ENCODE measurements at places on chromosomes 11 and 22.
A peak's percentile ranks its signal among the peaks of the same experiment; 100 is the strongest.

DNA sequence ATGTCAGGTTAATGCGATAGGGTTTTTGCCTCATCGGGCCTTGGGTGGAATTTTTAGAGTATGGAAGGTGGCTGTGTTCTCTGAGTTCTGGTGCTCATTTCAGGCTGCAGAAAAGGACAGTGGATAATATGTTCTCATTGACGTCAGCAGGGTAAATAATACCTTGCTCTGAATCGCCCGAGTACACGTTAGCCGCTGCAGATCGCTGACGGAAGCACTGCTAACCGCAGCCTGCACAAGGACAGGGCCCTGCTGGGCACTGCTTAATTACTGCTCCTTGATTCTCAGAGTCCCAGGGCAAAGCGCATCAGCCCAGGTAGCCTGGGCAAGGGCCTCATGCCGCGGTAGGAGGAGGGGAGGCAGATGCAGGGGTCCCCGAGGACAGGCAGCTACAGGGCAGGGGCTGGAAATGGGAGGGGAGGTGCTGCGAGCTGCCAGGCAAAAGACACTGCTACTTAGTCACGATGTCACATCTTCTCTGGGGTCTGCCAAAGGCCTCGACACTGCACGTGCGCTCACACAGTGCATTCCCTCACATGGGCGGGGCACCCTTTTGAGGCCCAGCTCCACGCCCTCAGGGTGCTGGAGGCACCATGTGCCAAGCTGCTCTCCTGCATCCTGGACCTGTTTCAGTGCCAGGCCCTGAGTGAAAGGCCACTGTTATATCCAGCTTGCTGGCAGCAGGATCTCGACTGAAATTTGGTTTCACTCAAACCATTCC lies 35.2 kb downstream of the PPP2R1B start:
- peak; percentile 62 for DNase-seq

DNA sequence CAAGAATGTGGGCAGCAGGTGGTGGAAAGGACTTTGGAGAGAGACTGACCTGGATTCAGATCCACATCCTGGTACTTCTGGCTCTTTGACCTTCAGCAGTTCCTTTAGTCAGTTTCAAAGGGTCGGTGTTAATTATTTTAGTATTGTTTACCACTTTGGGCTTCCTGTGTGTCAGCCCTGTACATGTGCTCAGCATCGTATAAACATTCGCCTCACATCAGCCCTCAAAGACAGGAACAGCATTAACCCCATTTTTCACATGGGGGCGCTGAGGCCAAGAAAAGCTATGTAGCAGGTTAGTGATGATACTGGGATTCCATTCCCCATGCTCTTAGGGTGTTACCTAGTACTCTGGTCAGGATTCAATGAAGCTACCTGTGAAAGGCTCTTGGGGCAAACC lies 72.1 kb upstream of the YWHAH start:
- no peak for DNase-seq

DNA sequence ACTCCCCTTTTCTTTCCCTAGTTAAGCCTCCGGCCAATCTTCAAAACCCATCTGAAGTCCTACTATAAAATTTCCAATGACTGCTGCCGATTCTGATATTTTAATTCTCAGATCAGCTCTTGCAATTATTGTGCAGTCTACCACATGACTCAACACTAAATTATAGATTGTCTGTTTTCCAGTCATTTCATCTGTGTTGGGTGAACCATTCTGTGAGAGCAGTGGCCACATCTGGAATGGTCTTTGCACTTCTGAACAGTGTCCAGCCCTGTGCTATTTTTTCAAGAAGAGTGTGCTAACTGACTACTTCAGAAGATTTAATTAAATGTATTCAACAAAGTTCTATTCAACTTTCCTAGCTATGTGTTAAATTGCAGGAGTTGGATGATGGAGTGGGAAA lies 47.2 kb upstream of the MMP7 start:
- no peak for DNase-seq

DNA sequence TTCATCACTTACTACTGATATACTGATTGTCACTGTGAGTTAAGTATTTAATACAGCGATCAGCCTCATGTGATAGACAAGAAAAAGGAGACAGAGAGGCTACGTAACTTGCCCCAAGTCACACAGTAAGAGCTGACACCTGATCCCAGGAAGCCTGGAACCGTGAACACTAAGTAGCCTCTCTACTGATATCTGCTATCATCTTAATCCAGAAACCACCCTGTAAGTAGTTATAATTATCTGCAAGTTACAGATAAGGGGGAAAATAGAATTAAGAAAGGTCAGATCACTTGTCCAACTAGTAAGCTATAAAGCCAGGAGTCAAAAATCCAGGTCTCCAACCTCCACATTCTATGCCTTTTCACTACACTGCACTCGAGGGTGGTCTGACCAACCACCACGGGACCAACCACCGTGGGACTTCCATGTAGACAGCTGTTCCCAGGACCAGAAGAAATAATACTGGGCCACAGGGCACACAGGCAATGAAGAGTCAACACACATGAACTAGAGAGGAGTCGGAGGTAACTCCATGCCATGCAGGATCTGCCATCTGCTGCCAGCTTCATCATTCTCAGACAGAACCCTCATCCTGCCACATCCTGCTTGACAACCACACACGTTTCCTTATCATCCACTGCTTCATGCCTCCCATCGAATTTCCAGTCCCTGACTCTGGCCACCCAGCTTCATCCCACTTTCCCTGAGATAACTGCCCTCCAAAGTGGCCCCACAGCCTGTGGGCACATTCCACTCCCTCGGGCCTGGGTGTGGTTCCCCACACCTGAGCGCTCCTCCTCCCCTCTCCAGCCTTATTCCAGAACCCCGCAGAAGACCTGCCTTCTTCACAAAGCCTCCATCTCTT lies 58.6 kb downstream of the MICAL3 start:
- DNase-seq: no peak

DNA sequence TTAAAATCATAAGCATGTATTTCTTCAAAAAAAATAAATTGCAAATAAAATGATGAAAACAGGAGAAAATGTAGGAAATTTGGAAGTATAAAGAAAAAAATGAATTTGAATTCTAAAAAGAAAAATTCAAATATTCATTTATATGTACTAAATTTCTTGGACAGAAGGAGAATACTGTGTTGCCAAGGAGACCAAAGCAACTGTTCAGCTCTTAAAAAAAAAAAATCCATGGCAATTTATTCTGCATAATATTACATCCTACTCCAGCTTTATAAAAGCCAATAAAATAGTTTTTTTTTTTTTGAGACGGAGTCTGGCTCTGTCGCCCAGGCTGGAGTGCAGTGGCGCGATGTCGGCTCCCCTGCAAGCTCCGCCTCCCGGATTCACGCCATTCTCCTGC lies 6.0 kb downstream of the PGM2L1 start:
- no peak for DNase-seq

GRCh38 chr11:34050581-34051348 lies 766 bp upstream of the CAPRIN1 start:
- no peak for DNase-seq

- DNase-seq: no peak
Observed at GRCh38 chr11:2983908-2984307, 8.2 kb downstream of the NAP1L4 start.

DNA sequence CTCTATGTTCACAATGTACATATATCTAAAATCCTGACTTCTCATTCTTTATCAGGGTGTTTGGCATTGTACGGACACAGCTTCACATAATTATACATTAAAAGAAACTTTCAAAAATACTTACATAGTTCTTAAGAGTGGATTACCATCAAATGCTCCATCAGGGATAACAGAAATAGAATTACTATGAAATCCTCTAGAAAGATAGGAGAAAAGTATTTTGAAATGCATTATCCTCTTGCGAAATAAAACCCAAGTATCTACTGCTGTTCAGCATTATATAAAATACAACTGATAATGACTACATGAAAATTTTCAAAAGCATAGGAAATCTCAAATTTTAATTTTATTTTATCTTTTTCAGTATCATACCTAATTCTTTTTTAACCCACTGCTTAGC lies 17.8 kb upstream of the CCDC34 start:
- DNase-seq: no peak

- DNase-seq: peak; percentile 96
Observed at GRCh38 chr11:12276356-12276755, 101.0 kb upstream of the PARVA start.

- peak; percentile 64 for DNase-seq
Observed at GRCh38 chr11:122754553-122755322, 83.6 kb upstream of the CRTAM start.

- no peak for DNase-seq
Observed at GRCh38 chr11:112538534-112539280, 278.0 kb upstream of the PLET1 start.

GRCh38 chr22:45996241-45997076 lies 19.5 kb upstream of the WNT7B start:
- no peak for DNase-seq

- DNase-seq: no peak
Observed at GRCh38 chr22:47195484-47196165, 433.2 kb downstream of the TBC1D22A start.

- no peak for DNase-seq
Observed at GRCh38 chr11:117441146-117441975, 113.7 kb downstream of the CEP164 start.

GRCh38 chr11:44989831-44990566 lies 39.3 kb upstream of the TP53I11 start:
- peak; percentile 56 for DNase-seq

DNA sequence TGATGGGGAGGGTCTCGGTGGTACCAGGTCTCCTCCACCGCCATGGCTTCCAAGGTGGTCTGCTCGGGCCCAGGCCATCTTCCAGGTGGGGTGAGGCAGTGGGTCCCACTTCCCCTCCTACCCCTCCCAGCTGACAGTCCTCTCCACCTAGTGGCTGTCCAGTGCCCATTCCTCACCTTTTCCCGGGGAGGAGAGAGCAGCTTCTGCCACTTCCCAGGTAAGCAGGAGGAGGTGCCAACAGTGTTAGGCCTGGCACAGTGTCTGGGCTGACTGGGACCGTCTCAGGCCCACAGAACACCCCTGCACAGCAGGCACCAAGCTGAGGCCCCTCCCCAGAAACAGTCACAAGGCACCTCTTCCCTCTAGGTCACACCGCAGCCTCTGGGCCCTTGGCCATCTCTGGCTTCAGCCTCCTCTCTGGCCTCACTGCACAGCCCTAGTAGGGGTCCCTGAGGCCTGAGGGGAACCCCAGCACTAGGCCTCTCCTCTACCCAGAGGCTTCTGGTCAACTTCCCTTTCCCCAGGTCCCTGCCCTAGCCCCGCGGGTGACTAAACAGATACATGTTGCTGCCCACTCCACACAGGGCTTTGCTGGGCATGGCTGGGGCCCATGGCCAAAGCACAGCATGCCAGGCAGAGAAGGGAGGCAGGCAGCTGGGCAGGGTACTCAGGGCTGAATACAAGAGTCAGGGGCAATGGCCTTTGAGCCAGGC lies 2.3 kb upstream of the ANKRD13D start:
- DNase-seq: no peak

All from NCI-H1417 (cell line).